Activated CD4-positive, alpha-beta T cell treated with anti-CD3 and anti-CD28 coated beads, Interleukin-2, Interleukin-4, amounts not matched to agents 100 ng/mL and 50 ng/mL, durations not matched to agents 16 hours and 8 hours (primary cell): ENCODE measurements at places on chromosomes 4 and X.

DNA sequence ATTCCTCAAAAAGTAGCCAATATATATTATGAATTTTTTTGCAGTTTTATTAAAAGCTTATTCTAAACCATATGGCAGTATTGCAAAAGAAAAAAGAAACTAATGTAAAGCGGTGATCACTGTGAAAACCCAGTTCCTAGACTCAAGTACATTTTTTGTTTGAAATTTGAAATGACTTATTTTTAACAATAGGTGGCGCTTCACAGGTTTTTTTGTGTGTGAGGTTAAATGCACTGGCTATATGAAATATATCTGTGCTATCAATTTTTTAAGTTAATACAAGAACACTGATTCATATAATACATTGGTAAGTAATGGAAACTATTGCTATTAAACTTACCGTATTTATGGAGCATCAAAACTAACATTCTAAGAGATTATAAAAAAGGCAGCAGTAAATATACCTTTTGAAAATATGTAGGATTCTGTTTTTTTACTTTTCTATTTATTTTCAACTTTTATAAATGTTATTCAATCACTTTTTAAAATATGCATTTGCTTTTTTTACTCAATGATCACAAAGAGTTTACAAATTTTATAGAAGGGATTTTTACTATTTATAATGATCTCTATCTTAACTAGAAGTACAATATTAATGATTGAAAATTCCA, 5.6 kb upstream of the SPRY1 start:
- peak; percentile 38 for DNase-seq

DNA sequence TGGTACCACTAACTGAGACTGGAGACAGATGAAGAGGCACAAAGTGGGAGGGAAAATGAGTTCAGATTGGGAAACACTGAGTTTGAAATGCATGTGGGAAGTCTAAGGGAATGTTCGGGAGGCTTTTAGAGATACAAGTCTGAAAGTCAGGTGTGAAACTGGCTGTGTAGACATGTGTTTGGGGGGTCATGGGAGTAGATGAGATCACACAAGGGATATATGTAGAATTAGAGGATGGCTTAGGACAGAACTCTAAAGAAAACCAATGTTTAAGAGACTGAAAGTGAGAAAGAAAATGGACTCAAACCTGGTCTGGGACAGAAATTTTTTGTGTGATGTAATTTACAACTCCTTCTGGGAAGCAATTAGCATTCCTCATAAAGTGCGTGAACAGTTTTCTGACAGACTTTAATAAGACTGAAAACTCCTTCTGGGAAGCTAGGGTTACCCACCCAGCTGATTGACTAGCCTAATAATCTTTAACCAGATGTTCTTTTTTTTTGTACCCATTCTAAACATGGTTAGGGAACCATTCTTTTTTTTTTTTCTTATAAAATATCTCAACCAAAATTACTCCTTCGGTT, 8.7 kb upstream of the JADE1 start:
- DNase-seq, result no peak

- no peak for DNase-seq
These were observed 1260.2 kb downstream of the ADGRL3 start for GRCh38 chr4:62460329-62460728.

DNA sequence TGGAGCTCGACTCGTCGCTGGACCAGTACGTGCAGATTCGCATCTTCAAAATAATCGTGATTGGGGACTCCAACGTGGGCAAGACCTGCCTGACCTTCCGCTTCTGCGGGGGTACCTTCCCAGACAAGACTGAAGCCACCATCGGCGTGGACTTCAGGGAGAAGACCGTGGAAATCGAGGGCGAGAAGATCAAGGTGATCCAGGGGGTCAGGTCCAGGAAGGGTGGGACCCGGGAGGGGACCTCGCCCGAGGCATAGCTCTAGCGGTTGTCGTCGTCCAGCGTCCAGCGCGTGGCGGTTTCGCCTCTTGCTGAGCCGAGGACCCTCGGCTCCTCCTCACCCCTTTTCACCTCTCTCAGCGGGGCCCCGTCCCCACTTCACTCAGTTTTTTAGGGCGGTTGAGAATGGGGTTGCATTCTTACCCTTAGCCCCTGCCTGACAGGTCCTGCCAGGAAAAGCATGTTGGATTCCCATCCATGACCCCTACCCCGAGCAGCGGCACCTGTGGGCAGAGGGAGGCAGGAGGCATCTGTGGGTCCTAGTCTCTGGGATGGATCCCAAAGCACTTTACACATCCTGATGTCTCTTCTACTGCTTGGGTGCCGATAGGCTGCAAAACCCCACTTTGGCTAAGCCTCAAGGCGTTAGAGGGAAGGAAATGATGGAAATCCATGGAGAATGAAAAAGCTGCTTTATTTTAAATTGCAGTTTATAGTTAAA, 524 bp downstream of the RAB33A start:
- no peak for DNase-seq

- DNase-seq, result no peak
These were observed 37.3 kb downstream of the PSAPL1 start for GRCh38 chr4:7397206-7398103.
